Frontal cortex (tissue), 4 donors: ENCODE measurements at places on chromosomes 7 and 10.

DNA sequence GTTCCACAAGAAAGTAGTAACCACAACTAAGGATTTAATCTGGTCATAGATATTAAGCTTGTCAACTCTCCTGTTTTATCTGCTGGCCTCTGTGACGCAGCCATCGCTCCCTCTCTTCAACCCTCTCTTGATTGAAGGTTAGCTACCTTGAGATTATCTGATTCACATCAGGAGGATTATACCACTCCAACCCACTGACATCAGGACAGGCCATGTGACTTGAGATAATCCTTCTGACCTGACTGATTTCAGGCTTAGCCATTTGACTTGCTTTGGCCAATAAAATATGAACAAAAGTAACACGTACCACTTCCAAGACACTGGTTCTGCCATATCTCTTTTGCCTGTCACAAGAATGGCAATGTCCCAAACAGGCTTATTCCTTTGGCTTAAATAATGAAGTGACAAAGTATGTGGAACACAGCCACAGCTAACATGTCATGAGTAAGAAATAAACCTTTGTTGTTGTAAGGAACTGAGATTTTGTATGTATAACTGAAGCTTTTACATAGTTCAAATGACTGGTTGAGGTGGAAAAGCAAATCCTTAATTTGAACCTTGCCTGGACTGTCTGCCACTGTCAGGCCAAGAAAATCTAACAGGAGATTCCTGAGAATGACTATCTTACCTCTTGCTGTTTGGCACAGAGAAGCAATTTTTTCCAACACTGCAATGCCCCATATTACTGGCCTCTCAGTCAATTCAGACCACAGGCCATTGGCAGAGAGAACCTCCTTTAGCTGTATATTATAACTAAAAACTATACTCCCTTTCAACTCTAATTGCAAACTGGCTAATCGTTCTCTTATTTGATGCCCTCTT lies 13.9 kb downstream of the ZNF438 start:
- DNase-seq = no peak

DNA sequence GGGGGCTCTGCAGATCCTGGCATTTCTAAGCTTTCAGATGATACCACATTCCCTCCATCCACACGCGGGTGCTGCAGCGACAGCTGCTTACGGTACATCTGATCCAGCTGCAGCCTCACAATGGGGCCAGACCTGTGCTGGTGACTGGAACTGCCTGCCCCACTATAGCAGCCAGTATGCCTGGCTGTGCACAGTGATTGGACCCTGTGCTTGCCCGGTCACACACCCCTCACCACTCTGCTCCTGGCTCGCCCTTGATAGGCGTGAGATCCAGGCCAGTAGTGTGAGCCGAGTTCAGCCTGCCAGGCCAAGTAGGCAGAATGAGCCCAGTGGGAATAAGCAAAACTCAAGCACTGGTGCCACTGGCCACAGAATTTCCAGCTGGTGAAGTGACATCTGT lies 164.8 kb downstream of the NRBF2 start:
- no peak for DNase-seq

GRCh38 chr7:66114743-66115649 lies at the start of gene CRCP:
CRCP (plus strand) TSS chr7:66114847; CDS start chr7:66114963, 116 bp downstream.
- DNase-seq = peak; percentile 83

DNA sequence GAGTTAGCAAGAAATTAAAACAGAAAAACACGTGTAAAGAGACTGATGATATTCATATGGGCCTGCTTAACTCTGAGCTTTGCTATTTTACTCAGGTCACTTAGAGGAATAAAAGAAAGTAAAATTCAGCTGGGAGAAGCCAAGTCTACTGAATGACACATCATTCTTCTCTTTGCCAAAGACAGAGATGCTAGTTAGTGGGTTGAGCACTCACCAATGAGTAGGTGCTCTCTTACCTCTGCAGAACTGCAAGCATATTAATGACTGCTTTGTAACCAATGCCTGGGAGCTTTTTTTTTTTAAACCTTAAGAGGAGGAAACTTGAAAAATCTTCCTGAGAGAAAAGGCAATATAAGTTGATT lies 44.8 kb upstream of the BAMBI start:
- DNase-seq = no peak

DNA sequence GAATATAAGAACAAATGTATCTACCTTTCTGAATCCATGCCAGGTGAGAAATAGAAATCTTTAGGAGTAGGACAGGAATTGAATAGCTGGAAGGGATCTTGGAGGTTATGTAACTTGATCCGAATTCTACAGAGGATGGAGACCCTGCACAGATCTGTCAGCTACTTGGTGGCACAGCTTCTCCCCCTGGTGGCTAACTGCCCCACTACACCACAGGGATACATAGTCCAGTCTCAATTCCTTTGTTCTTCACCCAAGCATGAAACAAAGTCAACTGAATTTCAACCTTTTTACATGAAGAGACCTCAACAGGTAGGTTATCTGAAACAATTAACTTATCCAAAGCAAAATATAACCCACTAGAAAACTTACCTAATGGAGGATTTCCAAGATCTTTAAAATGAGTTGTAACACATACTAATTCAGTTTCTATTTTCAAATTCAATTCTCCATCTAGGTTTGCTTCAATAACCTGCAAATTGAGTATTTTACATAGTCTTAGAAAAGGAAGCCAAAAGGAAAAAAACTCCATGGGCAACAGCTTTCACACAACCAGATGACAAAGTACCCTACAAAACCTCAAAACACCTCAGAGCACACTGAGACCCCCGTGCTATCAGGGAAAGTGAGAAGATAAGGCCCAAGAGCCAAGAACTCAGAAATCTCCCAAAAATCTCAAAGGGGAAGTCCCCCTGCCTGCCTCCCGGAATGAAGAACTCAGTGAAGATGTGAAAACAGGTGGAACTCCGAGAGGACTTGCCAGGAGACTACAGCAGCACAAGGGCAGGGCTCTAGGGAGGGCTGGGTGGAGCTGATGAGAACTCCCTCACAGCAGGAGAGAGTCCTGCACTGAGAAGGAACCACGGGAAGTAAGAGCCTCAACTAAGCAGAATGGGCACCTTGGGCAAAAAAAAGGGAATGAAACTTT lies 10.3 kb downstream of the HUS1 start:
- DNase-seq = peak; percentile 72

DNA sequence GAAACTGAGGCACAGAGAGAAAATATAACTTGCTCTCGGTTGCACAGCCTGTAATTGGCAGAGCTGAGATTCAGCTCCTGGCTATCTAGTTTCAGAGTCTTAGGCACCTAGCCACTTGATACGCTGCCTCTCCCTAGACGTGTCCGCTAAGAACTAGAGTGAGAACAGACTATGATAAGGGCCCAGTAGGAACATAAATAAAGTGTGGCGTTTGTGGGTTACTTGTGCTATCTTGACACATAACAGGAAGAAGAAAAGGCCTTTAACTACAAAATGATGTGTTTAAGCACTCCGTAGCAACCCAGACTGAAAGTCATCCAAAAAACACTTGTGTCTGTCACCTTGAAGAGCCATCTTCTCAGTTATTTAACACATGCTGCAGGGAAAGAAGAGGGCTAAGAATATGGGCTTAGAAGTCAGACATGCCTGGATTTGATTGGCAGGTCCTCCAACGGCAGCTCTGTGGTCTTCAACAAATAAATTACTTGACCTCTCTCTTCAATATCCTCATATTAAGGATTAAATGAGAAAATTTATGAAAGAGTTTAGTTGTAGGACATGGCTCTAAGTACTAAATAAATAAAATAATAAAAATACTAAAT lies 96.2 kb downstream of the SGMS1 start:
- DNase-seq = no peak

DNA sequence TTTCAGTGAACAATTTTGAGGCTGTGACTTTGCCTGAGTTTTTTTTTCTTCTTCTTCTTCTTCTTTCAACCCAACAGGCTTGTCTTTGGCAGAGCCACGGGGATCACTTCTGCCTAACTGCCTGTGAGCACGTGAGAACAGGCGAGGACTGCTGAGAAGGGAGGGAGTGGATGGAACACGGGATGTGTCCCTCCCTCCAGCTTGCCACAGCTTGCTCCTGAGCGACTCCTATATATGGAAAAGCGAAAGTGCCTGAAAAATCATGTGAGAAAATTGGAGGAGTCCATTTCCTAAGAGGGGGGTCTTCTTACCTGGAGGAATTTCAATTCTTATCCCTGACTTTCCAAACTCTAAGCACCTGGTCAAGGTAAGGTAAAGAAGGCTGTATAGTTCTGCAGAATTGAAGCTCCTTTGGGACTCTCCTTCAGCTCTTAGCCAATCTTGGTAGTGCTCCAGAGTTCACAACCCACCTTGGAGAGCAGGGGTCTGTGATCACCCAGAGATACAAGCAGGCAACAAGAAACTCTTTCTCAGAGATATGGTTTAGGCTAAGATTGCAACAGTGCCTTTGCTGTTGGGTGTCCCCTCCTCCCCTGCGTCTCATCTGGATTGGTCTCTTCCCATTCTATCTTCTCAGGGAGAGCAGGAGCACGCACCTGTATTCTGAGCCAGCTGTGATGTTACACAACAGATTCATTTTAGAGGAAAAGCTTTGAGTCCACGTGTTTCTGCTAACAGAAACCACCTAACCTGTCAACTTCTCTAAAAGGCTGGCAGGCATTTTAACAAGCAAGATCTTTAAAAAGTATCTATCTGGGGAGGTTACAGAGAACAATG lies at the start of gene MAT1A:
Gene MAT1A, minus strand, starts transcription at position 208 of the 837 bp plus-strand sequence. CDS start 235 bp downstream, outside the sequence.
- no peak for DNase-seq

DNA sequence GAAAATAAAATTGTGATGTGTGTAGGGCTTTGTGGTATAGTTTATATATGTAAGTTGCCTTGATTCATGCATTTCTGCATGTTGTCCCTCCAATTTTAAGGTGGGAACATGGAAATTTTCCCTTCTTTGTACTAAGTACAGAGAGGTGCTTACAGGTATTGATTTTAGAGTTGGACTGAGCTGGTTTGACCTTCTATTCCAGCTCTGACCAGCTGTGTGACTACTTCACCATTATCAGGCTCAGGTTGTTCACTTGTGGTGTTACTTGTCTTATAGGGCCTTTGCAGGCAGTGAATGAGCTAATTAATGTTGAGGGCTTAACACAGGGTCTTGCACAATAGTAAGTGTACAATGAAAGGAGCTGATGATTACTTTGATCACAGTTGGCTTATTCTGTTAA lies 16.3 kb downstream of the ZNF804B start:
- no peak for DNase-seq

DNA sequence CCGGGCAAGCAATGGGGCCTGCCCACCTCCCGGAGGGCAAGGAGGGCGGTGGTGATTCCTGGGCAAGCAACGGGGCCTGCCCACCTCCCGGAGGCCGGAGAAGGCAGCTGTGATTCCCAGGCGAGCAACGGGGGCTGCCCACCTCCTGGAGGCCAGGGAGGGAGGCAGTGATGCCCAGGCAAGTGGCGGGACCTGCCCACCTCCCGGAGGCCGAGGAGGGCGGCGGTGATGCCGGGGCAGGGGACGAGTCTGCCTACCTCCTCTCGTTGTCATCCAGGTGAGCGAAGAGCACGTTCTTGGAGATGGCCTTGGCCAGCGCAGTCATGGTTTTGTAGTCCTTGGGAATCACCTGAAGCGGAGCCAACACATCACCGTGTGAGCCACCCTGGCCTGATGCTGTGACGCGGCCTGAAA lies 49.5 kb upstream of the DNAAF5 start:
- DNase-seq = no peak

- DNase-seq = no peak
These were observed 47.2 kb upstream of the RHEB start for GRCh38 chr7:151566897-151567320.

GRCh38 chr10:12360461-12360860 lies 11.1 kb downstream of the CAMK1D start:
- no peak for DNase-seq

DNA sequence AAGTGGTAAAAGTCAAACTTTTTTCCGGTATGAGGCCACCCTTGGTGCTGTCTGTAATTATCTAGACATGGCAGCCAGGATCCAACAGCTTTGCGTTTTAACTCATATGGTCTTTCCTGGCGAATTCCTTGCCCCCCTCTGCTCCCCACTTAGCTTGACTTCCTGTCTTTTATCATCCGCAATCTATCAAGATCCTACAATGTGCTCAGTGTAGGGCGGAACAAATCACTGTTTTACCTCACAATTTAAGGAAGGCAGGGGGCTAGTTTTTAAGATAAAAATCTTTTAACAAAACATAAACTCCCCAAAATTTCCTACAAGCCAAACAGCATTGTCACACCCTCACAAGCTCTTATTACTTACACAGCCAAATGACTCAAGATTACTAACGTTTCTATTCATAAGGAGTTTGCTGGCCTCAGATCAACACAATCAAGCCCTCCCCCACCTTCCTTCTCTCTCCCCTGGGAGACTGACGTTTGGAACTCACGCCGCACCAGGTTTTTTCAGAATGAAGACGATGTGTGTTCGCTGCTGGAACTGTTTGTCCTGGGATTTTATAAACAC lies 1.3 kb upstream of the CDK14 start:
- DNase-seq = peak; percentile 41

DNA sequence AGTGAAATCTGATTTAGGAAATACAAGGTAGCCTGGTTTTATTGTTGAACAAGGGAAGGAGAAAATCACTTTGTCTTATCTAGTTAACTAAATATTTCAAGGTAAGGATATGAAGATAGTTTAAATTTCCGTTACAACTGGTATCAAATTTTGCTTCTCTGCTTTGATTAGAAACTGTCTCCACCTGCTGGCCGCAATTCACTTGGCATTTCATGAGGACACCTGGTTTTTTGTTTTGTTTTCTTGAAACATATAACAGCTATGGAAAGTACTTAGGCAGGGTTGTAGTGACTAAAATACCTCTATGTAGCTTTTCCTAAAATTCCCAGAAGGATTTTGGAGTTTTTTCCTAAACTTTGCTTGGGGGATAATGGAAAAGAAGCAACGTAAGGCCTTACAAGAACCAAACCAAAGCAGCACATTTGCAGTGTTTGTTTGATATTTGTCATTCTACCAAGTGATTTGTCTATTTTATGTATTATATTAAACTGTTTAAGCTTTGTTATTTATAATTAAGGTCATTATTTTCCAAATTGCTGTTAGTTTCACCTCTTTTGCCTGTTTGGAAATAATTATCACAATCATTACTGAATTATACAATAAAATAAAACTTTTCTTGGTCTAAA lies 73.6 kb downstream of the AHCYL2 start:
- no peak for DNase-seq

DNA sequence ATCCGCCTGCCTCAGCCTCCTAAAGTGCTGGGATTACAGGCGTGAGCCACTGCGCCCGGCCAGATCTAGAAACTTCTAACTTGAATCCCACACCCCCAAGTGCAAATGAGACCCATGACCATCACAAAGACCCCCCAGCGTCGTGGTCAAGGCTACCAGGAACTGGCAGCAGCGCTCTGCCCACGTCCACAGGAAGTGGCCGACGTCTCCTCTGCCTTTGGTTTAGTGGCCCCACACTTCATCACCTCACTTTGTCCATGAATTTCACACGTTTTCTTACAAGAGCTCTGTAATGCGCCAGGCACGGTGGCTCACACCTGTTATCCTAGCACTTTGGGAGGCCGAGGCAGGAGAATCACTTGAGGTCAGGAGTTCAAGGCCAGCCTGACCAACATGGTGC lies 53.5 kb upstream of the TNRC18 start:
- no peak for DNase-seq

GRCh38 chr7:39594988-39595620 lies 28.3 kb upstream of the RALA start:
- DNase-seq = no peak

GRCh38 chr7:135342887-135343286 lies 109.2 kb downstream of the STRA8 start:
- DNase-seq = no peak
